ENCODE measurements at places on chromosomes 6 and 20.

DNA sequence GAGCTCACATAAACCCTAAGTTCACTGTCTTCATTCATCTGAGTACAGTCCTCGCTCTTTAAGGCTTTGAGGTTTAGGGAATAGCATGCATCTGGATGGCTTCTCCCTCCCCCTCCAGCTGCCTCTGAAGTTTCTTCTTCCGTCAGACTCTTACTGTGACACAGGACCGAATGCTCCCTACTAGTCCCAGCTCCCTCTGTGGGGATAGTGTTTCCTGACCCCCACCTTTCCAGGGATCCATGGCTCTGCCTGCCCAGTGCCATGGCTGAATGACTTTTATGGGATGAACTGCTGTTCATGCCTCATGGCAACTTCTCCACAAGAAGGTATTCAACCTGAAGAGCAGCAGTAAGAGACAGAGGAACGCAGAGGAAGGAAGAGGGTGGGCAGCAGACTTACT, 79.8 kb upstream of the EMILIN3 start:
- no peak for DNase-seq

DNA sequence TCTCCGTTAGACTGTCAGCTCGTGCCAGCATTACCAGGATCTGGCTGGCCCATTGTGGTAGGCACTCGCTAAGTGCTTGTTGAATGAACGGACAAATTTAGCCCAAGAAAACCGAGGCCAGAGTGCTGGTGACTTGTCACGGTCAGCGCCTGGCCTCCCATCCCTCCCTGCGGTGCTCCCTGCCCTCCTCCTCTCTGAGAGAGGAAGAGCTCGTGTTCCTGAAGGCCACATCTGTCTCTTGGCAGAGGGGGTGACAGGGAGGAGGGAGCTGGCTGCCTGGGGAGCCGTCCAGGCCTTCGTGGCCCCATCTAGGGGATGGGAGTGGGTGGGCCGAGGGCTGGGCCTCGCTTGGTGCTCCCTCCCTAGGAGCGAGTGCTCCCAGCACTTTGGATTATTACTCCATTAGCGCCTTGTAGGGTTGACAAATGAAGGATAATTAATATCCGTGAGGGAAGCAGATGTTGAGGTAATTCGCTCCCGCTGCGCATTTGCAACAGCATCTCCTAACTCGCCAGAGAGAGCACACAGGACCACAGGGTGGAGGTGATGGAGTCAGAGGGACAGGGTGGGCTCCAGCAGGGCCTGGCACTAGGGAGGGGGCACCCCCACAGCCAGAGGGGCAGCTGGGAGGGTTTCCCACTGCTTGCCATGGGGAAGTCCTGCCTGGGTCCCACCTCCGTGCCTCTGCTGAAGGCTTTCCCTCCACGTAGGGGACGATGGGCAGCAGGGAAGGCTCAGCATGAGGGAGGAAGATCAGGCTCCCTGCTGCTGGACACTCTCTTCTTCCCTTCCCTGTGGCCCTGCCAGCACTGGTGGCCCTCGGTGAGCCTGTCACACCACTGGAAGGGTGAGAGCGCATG, 37.0 kb downstream of the VSTM2L start:
- no peak for DNase-seq

DNA sequence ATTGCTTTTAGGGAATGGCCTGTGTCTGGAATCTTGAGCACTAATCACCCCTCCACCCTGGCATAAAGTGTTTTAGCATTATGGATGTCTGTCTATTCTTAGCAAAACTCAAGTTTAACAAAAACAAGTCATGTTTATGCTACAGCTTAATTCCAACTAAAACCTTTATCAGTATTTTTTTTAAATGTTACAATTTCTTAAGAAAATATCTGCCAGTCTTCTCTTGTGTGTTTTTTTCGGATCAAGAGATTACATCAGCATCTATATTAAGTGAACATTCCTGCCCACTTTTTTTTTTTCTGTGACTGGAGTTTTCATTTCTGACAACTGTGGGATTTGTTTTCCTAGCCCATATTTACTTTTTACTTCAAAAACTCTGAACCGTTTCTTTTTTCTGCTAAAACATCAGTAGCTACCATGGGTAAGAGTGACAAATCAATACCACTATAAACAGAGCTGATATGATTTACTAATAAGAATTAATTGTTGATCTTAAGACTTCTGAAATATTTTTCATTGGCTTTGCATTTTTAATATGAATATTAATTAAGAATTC, 94.3 kb downstream of the EDN1 start:
- DNase-seq = no peak

DNA sequence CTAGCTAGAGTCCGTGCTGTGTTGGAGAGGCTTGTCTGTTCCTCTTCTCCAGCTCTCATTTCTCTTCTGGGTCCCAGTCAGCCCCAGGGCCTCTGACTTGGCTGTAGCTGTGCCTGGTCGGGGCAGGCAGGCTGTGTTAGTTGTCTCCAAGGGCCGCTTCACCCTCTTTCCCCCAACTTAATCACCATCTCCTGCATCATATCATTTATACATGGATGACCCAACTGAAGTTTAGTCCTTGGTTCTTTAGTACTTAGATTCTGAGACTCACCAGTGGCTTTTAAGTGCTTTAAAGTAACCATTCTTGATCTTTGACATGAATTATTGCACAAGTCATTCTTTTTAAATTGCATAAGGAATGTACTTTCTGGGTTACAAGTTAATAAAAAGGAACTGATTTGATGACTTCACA, 127.3 kb downstream of the RTN4IP1 start:
- no peak for DNase-seq

- DNase-seq = no peak
These were observed 15.1 kb downstream of the GATA5 start for GRCh38 chr20:62460678-62461077.
